Lower leg skin (tissue), 4 donors: ENCODE measurements at places on chromosomes 6 and 20.

DNA sequence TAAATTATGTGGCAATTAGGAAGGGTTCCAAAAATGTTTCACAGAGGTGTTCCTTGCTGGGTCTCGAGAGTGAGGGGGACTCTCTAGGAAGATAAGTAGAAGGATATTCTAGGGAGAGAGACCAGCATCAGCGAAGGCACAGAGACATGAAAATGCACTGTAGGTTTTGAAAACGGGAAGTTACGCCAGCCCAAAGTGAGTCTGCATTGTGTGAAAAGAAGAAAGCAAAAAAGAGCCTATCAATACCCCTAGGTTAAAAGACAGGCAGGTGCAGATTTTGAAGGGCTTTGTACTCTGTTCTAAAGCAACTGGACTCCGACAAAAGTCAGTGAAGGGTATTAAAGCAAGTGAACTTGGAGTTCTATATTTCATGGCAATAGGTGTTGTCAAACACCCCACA is 25.7 kb upstream of the MRAP2 start:
- DNase-seq = no peak

DNA sequence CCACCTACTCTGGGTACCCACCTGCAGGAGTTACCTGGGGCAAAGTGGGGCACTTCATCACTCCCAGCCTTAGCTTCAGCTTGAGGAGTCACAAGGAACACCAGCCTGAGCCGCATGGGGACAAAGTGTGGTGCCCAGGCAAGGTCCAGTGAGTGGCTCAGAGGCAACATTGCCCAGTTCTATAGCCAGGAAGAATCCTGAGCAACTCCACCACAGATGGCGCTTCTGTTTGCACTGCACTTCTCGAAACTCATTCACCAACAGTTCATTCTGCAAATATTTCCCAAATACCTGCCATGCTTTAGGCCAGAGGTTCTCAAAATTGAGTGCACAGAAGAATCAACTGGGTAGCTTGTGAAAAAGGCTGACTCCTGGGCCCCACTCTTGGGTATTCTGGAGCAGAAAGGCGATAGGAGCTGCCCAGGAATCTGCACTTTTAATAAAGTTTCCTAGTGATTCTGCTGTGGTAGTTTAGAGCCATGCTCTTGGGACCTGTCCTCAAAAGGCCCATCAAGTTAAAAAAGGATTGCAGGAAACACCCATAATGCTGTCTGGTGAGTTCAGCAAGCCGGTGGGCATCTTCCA is 83.1 kb downstream of the VEGFA start:
- DNase-seq = no peak

DNA sequence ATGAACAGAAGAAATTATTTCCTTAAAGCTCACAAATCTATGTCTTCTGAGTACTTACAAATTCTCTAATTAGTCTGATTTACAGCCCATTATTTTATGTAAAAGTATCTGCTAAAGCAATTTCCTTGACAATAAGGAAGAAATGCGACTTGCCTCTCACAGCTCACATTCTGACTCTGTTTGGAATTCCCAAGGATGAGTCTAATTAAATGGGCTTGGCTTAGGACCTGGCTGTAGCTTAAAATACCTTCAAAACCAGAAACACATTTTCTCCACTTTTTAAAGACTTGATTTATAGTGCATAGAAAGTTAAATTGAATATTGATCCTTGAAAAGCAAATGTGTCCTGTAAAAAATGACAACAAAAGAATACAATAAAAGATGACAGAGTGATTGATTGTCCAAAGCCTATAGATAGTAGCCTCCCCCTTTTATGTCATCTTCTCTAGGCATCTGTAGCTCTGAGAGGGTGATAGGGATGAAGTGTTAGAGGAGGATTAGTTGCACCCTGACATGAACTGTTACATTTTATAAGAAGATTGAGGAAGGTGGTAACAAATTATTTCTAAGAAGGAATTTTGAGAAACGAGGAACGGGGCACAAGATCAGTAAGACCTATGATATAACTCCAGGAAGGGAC is 118.9 kb downstream of the MACROD2 start:
- DNase-seq = no peak

DNA sequence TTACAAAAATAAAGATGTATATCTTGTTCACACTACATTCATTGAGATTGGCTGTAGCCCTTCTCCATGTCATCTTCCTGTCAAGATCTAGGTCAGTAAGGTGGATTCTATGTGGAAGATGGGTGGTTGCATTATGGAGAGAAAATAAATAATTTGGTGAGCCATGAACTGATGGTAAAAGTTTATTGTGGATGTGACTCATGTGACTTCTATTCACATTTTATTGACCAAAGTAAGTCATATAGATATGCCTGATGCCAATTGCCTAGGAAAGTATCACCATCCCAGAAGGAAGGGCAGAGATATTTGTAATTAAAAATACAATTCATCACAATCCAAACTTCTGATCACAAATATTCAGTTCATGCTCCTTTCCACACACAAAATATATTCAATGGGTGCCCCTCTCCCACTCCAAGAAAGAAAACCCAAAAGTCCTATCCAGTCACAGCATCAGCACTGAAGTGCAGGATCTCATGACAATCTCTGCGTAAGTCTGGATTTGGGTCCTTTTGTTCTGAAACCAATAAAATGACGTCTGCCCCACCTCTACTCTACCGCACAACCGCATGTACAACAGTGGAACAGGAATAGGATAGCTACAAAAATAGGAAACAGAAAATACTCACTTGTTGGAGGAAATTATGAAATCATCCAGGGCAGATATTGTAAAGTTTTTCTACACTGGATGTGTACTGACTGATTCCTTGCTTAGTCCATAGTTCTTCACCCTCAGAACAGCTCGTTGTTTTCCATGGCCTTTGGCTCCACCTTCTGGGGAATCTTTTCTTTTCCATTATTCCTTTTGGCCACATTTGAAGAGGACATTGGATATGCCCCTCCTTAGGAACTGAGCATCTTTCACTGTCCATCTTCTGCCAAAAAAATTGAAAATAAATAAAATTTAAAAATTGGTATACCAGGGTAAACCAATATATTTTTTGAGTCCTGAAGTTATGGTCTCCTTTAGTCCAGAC is 16.1 kb upstream of the SLC17A3 start:
- DNase-seq = no peak

DNA sequence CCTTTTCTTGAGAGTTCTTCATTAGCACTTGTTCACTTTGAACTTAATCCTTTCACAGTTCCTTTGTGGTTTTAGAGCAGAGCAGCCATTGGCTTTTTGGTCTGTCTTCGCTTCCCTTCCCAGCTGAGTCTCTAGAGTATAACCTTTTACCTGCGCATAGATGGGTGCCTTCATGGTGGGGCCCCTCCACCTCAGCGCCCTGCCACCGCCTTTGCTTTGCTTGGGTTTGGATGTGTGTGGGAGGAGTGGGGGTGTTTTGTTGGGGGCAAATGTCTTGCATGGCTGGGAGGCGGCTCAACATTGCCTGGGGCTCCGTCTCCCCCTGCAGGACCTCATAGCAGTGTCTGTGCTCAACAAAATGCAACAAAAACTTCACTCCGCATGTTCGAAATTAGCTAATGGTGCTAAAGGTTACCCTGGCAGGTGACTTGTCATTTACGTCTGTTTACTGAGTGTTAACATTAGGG is 11.9 kb downstream of the PYGB start:
- DNase-seq = no peak

DNA sequence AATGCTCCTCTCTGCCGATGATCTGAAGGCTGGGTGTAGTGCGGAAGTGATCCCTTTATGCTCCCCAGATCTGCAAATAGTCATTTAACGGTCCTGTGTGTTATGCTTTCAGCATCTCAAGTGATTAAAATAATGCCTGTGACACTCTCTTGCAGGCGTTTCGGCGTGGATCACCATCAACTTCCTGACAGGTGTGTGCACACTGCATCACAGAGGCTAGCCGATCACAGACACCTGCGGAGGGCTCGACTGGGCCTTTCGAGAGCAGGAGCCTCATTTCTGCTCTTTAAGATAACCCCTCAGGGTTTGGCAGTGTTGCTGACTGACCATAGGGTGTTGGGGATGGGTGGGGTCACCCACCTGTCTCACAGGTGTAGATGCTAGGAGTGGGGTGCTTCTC is 20.0 kb downstream of the ENTPD6 start:
- peak; percentile 50 for DNase-seq

GRCh38 chr6:28809947-28810658 is 113.7 kb downstream of the TRIM27 start:
- no peak for DNase-seq

- no peak for DNase-seq
These were observed 54.8 kb downstream of the CTCFL start for GRCh38 chr20:57470212-57470522.
